T-helper 2 cell (primary cell): ENCODE measurements at places on chromosomes 7 and 10.

- DNase-seq: no peak
Observed at GRCh38 chr7:7693881-7694280, 24.5 kb downstream of the RPA3 start.

DNA sequence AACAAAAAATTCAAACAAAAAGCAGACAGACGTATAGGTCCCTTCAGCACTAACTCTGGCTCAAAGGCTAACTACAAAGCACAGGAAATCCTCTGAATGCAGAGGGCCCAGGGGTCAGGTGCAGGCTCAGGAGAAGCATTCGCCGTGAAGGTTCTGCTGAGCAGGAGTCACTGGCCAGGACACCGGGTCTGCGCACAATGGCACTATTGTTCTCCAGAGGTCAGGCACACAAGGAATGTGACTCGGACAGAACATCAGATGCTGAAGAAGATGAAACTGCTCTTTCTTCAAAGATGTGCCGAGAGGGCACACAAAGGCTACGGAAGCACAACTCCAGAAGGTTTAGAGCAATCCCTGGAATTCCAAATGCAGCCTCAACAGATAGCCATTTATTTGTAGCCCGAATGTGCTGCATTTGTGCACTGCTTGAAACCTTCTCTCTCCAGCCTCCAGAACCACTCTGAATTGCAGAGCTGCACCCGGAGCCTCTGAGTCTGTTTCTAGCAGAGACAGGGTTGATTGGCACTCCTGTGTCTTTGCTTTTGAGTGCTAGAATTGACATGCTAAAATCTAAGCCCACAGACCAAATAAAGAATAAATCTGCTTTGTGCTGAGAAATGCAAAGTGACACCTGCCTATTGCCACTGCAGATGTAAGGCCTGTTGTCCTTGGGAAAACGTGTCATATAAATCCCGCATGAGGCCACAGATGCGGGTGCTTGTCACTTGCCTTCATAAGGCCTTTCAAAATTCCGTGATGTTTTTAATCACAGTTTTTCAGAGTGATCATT is 85.4 kb upstream of the AFAP1L2 start:
- DNase-seq: no peak

DNA sequence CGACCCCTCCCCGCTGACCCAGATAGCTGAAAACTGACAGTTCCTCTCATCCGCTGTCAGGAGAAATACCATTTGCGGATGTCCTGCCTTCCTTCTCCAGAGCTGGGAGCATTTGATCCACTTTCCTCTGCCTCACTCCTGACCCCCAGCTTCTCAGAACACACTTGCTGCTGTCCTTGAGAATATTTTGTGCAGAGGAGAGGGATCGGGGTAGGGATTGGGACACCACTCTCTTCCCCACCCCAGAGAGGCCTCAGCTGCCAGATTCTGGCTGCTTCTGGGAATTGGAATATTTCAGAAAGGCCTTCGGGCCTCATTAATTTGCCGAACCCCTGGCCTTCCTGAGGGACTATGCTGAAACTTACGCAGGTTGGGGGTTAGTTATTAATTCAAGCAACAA is 97.0 kb downstream of the C10orf105 start:
- no peak for DNase-seq

- DNase-seq: no peak
Observed at GRCh38 chr7:33639552-33640197, 265.7 kb upstream of the BMPER start.
